Erythroblast (primary cell): ENCODE measurements at places on chromosomes 2 and 18.
A peak's percentile ranks its signal among the peaks of the same experiment; 100 is the strongest.

DNA sequence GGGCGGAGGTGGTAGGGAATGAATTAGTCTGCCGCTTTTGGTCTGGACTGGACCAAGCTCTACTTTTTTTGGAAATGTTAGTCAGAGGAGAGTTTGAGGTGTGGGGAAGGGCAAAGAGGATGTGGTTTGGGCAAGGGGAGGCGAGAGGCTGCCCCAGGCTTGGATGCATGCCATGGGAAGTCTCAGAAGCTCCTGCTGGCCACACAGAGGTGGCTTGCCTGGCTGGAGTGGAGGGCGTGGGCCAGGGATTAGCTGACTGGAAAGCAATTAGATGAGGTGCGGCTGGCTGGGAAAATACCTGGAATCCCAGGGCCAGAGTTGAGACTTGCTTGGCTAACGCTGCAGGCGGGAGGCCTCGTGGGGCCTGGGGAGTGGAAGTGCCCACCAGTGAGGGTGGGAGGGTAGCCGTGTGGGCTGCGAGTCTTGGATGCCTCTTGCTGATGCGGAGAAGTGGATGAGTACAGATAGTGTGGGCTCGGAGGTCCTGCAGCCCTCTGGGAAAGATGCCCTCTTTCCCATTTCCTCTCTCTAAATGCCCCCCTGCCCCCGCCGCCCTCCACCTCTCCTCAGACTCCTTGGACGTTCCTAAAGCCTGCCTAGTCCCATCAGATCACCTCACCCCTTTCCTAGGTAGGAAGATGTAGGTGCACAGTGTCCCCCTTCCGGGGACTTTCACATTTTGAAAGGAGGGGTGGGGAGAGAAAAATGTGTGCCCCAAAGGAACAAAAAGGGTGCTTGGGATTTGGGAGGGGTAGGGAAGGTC, 117.6 kb downstream of the SMAD7 start:
- no peak for DNase-seq

- DNase-seq, result peak; percentile 22
Measured at GRCh38 chr2:238573065-238573778, 146.5 kb downstream of the ASB1 start.

GRCh38 chr2:241188361-241189092, at the start of gene ANO7:
ANO7 (plus strand) TSS chr2:241188677; CDS start chr2:241190064, 1,387 bp downstream.
- DNase-seq, result no peak

- DNase-seq, result no peak
Measured at GRCh38 chr18:23723121-23723520, 33.9 kb downstream of the LAMA3 start.

DNA sequence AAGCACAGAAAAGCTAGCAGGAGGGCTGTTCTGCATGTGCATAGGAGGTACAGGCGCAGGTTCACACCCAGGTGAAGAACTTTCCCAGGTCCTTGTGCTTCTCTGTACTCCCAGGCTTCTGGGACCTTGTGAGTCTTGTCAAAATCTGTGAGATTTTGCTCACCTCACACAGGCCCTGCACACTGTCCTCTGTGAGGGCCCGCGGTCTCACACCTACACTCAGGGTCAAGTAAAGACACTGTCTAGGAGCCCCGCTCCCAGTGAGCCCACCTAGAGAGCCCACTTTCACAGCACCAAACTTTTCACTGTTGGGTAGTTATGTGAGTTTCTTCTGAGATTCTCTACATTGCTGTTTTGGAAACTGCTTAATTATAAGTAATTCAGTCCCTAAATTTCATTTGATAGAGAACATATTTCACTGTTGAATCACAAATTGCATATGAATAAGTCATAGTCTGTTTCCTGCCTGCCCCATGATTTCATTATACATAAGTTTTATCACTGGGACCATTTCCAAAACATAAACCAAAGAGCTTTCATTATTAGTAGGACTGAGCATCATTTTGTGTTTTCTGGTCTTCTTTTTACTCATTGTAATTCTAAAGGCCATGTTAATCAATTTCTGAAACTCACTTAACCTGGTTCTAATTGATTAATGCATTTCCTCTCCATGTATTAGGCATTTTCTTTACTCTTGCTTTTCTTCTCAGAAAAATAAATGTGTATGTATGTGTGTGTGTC, 234.2 kb upstream of the SPOPL start:
- no peak for DNase-seq

DNA sequence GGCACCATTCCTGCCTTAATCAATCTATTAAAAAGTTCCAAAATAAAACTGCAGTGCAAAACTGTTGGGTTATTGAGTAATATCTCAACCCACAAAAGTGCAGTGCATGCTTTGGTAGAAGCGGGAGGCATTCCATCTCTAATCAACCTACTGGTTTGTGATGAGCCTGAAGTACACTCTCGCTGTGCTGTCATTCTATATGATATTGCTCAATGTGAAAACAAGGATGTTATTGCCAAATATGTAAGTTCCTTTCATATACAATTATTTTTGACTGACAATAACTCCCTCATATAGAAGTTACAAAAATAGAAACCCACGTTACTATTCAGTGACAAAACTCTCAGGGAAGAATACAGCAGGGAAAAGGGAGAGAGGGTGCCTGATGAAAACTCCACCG, 43.0 kb downstream of the OSGEPL1 start:
- no peak for DNase-seq

- DNase-seq, result peak; percentile 88
Measured at GRCh38 chr2:99471654-99472599, 17.9 kb downstream of the REV1 start.

- no peak for DNase-seq
Measured at GRCh38 chr2:220811952-220812570, 760.0 kb downstream of the EPHA4 start.

GRCh38 chr2:240325016-240326007, 110.2 kb upstream of the GPC1 start:
- DNase-seq, result no peak

- no peak for DNase-seq
Measured at GRCh38 chr2:228367356-228367755, 185.9 kb upstream of the SPHKAP start.

DNA sequence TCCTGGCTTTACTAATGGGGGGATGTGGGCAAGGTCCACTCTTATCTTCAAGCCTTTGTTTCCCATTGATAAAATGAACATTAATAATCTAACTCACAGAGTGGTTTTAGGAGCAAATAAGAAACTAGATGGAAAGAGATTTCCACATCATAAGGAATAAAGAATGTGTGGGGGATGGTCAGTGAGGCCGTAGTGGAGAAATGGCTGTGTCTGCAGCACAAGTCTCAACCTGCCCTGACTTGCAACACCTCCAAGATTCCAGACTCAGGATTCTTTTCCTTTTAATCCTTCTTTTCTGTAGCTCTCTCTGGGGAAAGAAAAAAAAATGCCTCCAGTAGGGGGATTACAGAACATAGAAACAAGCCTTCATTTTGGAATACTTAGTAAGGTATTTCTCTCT, 124.2 kb upstream of the MEX3C start:
- DNase-seq, result no peak

DNA sequence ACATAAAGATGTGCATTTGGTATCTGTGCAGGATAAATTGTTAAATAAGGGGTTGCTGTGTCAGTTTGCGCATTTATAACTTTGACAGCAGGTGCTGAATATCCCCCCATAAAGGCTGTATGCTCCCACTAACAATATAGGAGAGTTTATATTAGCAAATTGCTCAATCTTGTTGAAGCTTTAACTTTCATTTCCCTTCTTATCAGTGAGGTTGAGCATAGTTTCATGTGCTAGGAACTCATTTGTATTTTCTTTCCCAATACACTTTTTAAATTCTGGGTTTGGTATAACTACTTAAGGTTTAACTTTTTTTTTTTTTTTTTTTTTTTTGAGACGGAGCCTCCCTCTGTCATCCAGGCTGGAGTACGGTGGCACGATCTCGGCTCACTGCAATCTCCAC, 89.0 kb downstream of the FAM117B start:
- DNase-seq, result no peak

GRCh38 chr2:65918760-65919187, 486.4 kb upstream of the SPRED2 start:
- no peak for DNase-seq

DNA sequence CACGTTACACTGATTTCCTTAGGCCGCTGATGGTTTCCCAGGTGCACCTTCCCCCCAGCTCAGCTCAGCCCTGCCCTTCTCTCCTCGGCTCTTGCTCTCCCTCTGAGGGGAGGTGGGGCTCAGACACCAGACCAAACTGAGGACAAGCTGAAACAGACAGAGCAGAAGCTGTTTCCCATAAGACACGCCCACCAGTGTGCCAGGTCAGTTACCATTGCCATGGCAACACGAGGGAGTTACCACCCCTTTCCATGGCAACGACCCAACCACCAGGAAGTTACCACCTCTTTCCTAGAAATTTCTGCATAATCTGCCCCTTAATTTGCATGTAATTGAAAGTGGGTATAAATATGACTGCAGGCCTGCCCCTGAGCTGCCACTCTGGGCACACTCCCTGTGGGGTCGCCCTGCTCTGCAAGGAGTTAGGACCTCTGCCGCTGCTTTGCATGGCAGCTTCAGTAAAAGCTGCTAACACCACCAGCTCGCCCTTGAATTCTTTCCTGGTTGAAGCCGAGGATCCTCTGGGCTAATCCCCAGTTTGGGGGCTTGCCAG, 120.9 kb upstream of the SMIM21 start:
- peak; percentile 24 for DNase-seq

DNA sequence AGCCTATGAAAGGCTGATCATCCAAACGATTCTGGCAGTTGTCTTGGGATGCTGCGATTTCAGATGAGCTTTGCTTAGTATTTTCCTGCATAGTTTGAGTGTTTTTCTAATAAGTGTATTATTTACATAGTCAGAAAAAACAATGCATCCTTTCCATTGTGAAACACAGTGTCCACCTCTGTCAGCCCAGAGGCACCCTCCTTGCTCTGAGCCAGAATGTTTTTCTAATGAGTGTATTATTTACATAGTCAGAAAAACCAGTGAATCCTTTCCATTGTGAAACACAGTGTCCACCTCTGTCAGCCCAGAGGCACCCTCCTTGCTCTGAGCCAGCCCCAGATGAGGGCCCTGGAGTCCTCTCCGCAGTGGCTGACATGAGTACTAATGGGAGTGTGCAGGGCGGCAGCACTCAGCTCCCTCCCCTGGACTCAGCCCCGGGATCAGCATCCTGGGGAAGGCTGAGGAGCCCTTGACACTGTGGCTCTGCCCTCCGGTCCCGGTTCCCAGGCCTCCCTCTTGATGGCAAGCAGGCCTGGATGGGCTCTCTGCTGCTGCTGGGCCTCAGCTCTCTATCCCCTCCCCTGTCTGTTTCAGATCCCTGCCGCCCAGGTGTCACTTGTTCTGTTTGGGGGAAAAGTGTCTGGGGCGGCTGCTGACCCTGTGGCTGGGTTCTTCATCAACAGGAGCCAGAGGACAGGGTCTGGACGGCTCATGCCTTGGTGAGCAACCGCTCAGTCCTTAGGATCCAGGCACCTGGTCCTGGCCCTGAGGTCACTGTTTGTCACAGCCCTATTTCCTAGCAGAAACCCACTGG, 5.9 kb downstream of the MFSD2B start:
- DNase-seq, result no peak

DNA sequence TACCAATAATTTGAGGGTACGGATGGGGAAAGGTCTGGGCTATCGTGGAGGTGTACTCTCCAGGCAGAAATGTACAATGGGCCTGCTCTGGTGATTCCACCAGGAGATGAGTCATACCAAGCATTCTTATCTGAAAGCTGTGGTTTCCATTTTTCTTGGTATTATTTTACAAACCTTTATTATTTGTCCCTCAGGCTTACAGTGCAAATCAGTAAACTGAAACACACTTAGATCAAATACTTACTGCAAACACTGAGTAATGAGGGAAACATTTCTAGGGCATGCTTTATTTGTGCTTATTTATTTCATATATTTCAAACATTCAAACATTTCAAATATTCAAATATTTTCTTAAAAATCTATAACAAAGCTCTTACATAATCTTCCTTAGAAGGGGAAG, 319.8 kb downstream of the RND3 start:
- no peak for DNase-seq

DNA sequence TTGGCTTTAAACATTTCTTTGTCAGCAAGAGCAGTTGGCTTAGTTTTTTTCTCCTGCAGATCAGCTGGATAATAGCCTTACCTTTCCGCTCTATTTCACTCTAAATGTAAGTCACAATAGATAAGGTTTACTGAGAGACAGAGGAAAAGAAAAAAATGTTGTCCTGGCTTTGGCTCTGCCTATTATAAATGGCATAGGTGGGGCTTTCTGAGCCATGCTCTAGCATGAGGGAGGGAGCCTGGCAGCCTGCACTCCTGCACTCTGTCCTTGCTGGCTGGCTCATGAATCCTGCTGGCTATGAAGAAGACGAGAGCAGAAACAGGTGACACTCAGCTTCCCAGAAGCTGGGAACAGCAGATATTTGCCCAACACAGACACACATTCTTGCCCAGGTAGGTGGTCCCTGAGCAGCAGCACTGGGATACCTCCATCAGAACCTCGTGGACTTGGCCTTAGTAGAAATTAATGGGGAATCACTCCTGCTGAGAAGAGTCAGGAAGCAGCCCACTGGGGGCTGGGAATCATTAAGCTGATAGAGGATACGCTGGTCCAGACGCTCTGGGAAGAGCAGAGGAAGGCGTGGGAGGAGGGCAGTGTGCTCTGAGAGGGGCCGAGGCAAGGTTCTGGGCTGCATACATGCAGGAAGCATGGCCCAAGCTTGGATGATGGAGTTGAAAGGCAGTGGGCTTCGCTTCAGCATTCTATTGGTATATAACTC, 514.4 kb upstream of the HS6ST1 start:
- DNase-seq, result no peak

- no peak for DNase-seq
Measured at GRCh38 chr2:84102274-84102673, 356.8 kb downstream of the SUCLG1 start.

DNA sequence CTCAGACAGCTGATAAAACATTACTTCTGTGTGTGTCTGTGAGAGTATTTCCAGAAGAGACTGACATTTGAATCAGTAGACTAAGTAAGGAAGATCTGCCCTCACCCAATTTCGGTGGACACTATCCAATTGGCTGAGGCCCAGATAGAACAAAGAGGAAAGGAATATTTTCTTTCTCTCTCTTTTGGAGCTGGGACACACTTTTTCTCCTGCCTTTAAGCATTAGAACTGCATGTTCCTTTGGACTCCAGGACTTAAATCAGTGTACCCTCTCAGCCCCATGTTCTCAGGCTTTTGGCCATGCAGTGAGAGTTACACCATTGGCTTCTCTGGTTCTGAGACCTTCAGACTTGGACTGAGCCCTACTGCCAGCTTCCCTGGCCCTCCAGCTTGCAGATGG, 3.3 kb upstream of the SRBD1 start:
- DNase-seq, result no peak

- DNase-seq, result no peak
Measured at GRCh38 chr18:12256951-12257350, 2.8 kb downstream of the CIDEA start.

GRCh38 chr18:32152705-32153448, 37.0 kb upstream of the MEP1B start:
- DNase-seq, result no peak

GRCh38 chr18:9608298-9608697, 6.1 kb downstream of the PPP4R1 start:
- peak; percentile 88 for DNase-seq

GRCh38 chr2:47011264-47011663, 95.7 kb upstream of the MCFD2 start:
- DNase-seq, result no peak

DNA sequence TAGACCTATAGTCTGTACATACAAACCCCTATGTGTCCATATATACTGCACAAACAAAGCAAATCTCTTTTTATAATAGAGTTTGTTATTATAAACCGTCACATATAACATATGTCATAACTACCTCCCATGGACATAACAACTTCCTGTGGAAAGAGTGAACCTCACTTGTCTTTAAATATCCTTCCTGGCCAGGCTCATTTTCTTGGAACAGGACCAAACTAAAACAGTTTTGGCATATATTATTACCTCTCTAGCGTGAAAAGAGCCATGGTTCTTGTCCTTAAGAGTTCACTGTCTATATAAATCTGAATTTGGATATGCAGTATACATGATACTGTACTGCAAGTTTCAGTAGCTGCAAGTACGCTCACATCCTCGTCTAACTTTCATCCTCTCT, 28.3 kb upstream of the DNAJC27 start:
- no peak for DNase-seq
